SHP77 treated with DMSO at 0.1 percent for 48 hours (cell line): ENCODE measurements at places on chromosomes 12 and 14.

DNA sequence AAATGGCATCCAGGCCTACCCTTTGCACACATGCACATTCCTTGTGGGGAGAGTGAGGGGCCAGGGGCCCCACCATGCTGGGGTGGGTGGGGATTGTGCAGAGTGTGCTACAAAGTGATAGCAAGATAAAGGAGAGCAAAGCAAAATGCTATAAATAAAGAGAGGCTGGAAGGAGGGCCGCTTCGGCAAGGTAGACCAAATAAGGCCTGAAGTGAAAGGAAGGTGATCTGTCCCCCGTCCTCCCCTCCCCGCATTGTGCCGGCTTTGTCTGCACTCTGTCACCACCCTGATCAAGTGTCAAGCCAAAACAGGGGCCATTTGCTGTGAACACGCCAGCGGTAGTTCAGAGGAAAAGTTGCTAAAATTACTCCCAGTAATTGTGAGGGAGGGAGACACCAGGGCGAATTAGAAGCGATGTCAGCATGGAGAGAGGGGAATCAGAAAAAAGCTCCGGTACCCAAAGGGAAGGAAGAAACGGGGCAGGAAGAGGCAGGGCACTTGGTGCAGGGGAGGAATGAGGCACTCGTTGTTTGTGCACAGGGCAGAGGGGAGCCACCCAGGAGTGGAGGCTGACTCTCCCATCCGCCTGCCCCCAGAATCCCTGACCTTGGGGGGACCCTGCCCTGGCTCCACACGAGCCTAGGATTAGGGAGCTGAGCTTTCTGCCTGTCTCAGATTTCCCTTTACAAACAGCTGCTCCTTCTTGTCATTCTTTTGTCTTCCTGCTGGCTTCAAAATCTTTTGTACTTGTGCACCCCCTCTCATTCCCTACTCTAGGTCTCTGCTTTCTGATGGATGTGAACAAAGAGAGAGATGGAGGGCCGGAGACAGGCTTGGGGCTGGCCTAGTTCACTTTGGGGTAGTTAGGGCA is 2.9 kb upstream of the MYH7 start:
- no peak for DNase-seq

- DNase-seq: no peak
Observed at GRCh38 chr12:132834181-132834711, 5.6 kb upstream of the GOLGA3 start.

GRCh38 chr12:101204602-101205304 is 5.3 kb downstream of the SLC5A8 start:
- no peak for DNase-seq

DNA sequence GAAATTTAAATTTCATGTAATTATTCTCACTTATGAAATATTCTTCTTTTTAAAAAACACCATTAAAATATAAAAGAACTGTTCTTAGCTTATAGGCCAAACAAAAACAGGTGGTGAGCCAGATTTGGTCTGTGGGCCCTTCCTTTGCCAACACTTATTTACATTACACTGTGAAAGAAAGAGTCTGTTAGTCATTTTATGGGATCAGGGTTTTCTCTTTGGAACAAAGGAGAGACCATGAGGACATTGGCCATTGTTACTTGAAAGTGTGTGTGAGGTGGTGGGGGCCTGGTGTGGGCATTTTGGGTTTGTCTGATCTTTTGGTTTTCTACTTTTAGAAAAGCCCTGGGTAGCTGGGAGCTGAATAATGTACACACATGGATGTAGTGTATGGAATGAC is 62.7 kb downstream of the TTC6 start:
- DNase-seq: no peak

DNA sequence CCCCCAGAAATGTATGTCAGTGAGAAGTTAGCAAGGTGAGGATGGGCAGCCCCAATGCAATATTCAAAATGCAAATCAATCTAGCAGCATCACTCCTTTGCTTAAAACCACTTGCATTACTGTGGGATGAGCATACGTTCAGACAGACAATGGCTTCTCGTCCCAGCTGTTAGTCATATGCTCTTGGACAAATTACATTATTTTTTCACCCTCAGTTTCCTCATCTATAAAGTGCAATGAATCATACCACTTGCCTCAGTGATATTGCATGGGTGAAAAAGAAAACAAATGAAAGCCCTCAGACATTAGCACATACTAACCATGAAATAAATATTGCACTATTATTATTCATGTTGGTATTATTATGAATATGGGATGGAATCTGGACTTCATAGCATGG is 132.3 kb downstream of the C12orf75 start:
- no peak for DNase-seq

DNA sequence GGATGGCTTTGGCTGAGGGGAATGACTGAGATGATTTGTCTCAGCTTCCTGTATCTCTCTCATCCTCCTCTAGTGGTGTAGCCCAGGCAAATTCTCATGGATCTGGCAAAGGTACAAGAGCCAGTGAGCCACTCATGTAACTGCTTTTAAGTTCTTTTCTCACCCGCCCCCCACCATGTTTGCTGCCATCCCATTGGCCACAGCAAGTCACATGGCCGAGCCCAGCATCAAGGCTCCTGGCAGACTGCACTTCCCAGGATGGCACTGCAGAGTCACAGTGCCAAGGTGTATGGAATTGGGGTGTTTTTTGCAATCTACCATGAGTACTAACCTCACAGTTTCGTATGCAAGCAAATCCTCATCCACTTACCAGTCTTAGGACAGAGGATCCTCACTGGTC is 50.9 kb downstream of the CHST11 start:
- peak; percentile 36 for DNase-seq

DNA sequence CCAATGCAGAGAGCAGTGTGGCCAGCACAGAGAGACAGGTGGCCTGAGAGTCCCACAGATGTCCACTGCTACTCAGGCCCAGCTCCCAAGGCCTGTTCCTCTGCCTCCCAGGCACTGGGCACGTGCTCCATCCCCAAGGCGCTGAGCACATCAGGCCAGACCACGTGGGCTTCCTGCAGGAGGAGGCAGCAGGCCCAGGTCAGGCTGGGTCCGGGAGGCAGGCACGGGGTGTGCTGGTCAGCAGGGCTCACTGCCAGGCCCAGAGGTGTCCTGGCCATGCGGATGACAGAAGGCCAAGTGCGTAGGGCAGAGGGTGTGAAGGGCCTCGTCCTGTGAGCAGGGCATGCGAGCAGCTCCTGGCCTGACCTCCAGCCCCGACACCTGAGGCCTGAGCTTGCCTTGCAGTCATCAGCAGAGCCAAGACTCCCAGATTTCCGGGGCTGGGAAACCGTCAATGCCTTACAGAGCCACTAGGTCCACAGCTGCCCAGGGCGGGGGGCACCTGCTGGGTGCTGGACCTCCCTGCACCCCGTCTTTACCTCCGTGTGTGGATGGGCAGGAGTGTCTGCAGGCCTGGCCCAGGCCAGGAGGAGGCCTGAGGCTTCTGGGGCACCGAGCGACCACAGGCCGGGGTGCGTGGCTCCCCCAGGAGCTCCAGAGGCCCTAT is 14.9 kb downstream of the TRMT61A start:
- DNase-seq: no peak

DNA sequence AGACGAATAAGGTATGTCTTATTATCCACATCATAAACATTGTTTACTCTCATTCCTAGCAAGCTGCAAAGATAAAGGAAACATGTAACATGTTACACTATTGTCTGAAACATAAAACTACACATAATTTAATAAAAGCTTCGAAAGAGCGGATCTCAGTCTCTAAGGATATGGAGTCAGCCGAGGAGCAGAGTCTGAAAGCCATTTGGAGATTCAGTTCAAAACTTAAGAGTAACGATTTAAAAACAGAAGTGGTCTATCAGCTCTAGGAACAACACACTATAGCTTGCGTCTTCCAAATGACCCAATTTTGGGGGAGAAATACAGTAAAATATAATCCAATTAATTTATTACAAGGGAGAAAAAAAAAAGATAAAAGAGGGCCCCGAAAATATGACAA is 775 bp downstream of the NEMF start:
- no peak for DNase-seq

- DNase-seq: no peak
Observed at GRCh38 chr12:50550530-50551223, 45.9 kb downstream of the DIP2B start.

- DNase-seq: no peak
Observed at GRCh38 chr14:32017587-32017986, 59.5 kb upstream of the ARHGAP5 start.

DNA sequence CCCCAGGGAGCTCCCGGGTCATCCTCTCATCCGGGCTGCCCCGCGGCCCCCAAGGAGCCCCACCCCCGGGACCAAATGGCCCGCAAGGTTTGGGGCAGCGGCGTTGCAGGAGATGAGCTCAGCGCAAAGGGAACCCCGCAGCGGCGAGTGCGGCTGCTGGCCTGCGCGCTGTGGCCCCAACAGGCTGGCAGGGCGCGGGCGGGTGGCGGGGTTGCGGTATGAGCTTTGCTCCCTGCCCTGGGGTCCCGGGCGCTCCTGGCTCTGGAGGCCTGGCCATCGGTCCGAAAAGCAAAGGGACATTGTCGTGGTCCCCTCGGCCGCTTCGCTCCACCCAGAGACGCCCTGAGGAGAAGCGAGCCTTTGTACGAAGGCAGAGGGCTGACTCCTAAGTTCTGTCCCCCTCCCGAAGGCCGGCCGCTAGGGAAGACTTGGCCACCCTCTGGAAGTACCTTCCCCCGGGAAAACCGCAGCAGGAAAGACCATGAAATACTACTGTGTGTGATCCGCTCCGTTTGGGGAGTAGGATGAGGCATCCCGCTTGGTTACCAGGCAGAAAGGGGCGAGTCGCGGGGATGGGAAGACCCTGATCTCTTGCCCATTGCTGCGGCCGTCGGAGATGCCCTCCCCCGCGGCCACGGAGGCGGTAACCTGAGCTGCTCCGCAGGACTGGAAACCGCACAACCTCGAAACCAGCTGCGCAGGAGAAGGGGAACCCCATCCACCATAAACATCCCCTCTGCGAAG is 620 bp upstream of the NID2 start:
- no peak for DNase-seq

DNA sequence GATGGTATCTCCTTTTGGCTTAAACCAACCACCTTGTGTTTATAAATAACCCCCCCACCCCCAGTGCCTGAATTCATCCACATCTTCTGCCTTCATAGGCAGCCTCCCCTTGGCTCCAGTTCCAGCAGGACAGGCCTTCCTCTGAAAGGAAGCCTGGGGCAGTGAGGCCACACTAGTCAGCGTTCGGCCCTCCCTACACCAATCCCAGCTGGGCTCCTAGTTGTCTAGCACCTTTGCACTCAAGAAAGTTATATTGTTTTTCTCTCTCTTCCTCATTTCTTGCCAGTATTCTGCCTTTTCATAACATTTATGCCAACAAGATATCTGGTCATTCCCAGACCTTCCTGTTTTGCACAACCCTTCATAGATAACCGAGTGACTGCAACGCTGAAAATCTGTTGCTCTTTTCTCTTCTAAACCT is 73.1 kb upstream of the ACTN1 start:
- DNase-seq: no peak

GRCh38 chr12:96220902-96221301 is 26.7 kb downstream of the ELK3 start:
- DNase-seq: no peak

- DNase-seq: no peak
Observed at GRCh38 chr12:84789184-84789583, 123.4 kb downstream of the SLC6A15 start.

GRCh38 chr12:26770239-26771070 is 62.5 kb downstream of the ITPR2 start:
- DNase-seq: no peak

DNA sequence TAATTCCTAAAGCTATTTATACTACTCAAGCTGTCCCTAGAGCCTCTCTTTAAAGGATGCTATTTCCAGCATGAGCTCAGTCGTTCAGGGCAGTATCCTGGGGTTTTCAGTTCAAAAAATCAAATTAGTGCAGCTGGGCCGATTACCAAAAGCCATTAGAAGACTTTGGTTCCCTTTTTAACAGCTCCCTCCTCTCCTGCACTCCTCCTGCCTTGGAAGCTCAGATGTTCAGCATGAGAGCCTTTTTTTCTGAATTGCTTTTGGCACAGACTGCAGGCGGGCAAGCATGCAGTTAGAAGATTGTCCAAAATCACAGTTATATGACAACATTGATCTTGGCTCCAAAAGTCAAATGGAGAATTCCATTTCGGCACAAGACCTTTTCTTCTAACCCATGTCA is 179.6 kb downstream of the SLC35F4 start:
- DNase-seq: no peak

- peak; percentile 41 for DNase-seq
Observed at GRCh38 chr14:31261859-31262731, 54.5 kb upstream of the HECTD1 start.

DNA sequence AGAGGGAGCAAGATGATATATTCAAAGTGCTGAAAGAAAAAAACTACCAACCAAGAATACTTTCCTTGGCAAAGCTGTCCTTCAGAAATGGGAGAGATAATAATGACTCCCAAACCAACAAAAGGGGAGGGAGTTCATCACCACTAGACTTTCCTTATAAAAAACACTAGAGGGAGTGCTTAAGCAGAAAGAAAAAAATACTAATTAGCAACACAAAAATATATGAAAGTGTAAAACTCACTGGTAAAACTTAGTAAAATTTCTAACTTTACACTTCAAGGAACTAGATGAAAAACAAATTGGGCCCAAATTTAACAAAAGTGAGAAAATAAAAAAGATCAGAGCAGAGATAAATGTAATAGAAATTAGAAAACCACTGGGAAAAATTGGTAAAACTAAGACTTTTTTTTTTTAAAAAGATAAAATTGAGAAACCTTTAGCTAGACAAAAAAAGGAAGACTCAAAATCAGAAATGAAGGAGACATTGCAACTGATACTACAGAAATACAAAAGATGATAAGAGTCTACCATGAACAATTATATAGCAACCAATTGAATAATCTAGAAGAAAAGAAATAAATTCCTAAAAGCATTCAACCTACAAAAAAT is 60.4 kb upstream of the FAR2 start:
- DNase-seq: no peak

DNA sequence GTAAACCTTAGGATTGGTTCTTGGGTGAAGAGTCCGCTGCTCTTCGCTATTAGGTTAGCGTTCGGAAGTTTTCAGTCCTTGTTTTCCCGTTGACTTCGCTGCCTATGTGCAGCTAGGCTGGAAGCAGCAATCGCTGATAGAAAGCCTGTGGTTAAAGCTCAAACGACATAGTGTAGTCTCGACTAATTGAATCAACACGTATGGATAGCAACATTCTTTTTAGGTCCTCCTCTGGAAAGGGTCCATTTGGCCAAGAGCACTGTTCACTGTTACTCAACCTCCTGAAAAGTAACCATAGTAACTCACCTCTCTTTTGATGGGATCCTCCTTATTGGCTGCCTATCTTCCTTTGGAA is 355.5 kb downstream of the SNAPC1 start:
- DNase-seq: no peak

DNA sequence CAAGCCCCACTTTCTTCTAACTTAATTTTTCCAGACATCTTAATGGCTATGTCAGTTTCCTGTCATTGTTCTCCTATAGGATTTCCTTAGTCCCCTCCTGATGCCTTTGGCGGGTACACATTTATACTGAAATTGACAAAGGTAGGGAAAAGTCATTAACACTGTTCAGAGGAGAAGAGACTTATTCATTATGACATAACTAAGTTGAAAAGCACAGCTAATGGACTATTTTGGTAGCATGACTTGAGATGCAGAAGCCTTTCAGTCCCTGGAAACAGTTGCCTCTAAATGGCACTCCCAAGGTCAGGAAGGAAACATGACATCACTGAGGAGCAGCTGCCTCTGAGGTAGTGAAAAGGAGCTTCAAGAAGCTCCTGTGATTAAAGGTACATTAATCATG is 317.5 kb upstream of the KITLG start:
- no peak for DNase-seq

- DNase-seq: no peak
Observed at GRCh38 chr14:101917413-101918017, 46.9 kb upstream of the DYNC1H1 start.
